ENCODE measurements at places on chromosomes 1 and 21.

- no peak for DNase-seq
Measured at GRCh38 chr1:54607821-54608565, 15.3 kb downstream of the FAM151A start.

- DNase-seq: no peak
Measured at GRCh38 chr1:240616018-240616417, 4.1 kb upstream of the GREM2 start.

DNA sequence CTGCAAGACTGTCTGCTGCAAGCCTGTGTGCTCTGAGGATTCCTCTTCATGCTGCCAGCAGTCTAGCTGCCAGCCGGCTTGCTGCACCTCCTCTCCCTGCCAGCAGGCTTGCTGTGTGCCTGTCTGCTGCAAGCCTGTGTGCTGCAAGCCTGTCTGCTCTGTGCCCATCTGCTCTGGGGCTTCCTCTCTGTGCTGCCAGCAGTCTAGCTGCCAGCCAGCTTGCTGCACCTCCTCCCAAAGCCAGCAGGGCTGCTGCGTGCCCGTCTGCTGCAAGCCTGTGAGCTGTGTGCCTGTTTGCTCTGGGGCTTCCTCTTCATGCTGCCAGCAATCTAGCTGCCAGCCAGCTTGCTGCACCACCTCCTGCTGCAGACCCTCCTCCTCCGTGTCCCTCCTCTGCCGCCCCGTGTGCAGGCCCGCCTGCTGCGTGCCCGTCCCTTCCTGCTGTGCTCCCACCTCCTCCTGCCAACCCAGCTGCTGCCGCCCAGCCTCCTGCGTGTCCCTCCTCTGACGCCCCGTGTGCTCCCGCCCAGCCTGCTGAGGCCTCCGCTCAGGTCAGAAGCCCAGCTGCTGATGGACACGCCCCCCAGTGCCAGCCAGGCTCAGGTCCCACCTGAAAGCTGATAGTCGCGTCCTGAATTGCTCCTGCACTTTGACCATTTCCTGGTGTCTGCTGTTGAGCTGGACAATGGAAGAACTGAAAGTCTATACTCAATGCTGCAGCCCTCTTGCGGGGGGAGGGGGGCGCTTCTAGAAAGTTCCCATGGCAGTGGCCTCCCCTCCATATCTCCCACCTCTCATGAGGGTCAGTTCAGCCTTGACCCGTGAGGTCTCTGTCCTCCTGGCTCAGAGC lies 1.2 kb downstream of the KRTAP10-4 start:
- DNase-seq: no peak

DNA sequence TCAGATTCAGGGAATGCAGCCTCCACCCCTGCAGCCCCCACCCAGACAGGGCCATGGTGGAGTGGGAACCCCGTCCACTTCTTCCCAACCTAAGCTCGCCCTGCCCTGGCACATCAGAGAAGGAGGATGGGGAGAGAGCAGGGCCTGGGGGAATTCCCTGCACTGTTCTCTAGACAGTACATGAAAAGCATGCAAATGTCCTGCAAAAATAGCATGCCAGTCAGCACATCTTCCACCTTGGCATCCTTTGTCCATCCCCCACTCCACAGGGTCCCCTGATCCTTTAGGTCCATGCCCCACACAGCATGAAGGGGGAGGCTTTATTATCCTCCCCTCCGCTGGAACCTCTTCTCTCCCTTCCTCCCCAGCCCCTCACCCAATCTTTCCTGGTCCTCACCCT lies 35.0 kb upstream of the RD3 start:
- no peak for DNase-seq

DNA sequence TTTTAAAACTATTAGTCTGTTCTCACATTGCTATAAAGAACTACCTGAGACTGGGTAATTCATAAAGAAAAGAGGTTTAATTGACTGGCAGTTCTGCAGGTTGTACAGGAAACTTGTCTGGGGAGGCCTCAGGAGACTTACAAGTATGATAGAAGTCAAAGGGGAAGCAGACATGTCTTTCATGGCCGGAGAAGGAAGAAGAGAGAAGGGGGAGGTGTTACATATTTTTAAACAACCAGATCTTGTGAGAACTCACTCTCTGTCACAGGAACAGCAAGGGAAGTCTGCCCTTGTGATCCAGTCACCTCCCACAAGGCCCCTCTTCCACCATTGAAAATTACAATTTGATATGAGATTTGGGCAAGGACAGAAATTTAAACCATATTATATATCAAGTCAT lies 55.9 kb downstream of the CLIC4 start:
- DNase-seq: no peak

DNA sequence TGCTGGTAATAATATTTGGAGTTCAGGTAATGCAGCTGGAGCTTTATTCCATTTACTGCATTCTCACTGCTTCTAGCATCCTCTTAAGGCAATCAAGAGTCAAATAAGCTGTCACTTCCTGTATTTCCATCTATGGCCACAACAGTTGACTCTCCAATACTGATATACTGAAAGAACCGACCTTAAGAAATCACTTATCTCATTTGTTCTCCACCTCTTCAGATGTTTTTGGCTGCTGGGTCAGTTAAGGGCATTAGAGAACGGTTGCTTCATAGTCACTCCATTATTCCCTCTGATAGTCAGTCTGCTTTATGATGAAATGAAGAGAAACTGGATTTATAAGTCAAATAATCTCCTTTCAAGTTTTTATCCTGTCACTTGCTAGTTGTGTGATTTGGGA lies 14.2 kb upstream of the RGS4 start:
- no peak for DNase-seq

- DNase-seq: no peak
Measured at GRCh38 chr1:27428316-27429028, 36.0 kb downstream of the GPR3 start.
